Esophagus muscularis mucosa (tissue), 4 donors: ENCODE measurements at places on chromosomes 1 and 21.

GRCh38 chr21:15128267-15128666, 63.5 kb upstream of the NRIP1 start:
- DNase-seq: no peak

DNA sequence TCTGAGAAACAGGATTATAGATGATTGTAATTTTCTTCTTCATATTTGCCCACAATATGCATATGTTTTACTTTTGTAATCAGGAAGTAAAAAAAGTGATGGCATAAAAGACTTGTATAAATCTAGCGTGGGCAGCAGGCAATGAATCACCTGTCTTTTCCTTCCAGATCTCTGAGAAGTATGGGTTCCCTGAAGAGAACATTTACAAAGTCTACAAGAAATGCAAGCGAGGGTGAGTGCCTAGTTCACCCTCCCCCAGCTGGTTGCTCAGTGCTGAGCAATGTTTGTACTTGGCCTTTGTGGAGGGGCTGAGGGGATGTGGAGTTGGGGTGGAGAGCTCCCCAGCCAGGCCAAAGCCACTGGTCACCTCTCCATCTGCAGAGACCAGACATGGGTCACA, 30.7 kb downstream of the GRHL3 start:
- DNase-seq: no peak

DNA sequence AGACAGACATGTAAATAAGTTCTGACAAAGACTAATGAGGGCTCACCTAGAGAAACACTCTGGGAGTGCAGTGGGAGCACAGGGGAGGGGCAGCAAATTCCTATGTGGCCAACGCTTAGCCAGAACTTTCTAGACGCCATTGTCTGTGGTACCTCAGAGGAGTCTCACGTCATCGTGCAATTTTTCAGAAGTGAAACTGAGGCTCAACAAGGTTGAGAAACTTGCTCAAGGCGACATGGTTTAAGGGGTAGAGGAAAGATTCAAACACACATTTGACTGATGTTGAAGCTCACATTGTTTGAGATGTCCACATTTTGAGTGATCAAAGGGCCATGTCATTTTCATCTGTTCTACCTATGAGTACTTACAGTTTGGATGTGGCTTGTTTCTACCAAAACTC, 152.6 kb upstream of the LMO4 start:
- peak; percentile 47 for DNase-seq

GRCh38 chr1:205373022-205373797, 16.5 kb upstream of the KLHDC8A start:
- DNase-seq: peak; percentile 60

GRCh38 chr1:229645324-229645993, 19.4 kb downstream of the URB2 start:
- DNase-seq: no peak

GRCh38 chr1:30255111-30255724, 468.2 kb downstream of the MATN1 start:
- DNase-seq: no peak

DNA sequence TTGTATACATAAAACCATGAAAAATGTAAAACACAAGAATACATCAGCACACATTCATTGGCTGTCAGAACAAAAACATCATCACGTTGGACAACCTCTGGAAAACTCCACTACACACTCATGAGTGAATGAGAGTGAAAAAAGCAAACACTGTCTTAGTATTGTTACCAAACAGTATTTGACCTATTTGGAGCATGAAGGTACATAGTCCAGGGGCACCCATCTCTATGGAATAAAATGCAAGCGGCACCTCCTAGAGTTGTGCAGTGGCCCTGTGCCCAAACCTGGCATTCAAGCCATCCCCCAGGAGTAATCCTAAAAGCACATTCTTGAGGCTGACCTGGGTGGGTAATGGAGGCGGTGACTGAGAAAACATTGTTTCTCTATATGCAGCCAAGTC, 67.0 kb upstream of the SOD1 start:
- DNase-seq: no peak
